Suprapubic skin (tissue), 4 donors: ENCODE measurements at places on chromosomes 2 and 18. TPM values are rescaled to one million over a fixed set of nuclear protein-coding genes. Genes with fewer than 3 reads are reported as not detected.

DNA sequence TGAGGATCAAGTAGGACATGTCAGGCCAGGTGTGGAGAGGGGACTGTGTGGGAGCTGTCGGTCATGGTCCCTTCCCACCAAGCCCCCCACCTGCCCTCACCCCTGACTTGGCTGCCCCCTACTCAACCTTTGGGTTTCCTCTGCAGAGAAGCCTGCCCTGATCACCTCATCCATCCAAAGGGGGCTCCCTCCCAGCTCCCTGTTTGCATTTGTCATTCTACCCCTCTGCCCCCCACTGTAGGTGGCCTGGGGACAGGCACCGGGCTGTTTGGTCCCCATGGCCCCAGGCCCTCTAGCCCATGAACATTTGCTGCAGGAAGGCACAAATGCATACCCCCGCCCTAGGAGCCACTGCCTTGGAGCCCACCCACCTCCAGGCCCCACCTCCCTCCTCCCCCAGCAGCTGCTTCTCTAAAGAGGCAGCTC, 115.0 kb downstream of the SMAD7 start:
- H3K36me3 ChIP-seq: no peaks in the 10 kb centered on the region
- H3K27me3 ChIP-seq: no peaks in the 10 kb centered on the region
- no peak overlapping the region for H3K4me3 ChIP-seq

- no peaks in the 10 kb centered on the region for H3K4me1 ChIP-seq
- no peaks in the 10 kb centered on the region for H3K36me3 ChIP-seq
- H3K27me3 ChIP-seq: no peaks in the 10 kb centered on the region
Measured at GRCh38 chr18:49071778-49072177, 121.0 kb upstream of the SMAD7 start.

DNA sequence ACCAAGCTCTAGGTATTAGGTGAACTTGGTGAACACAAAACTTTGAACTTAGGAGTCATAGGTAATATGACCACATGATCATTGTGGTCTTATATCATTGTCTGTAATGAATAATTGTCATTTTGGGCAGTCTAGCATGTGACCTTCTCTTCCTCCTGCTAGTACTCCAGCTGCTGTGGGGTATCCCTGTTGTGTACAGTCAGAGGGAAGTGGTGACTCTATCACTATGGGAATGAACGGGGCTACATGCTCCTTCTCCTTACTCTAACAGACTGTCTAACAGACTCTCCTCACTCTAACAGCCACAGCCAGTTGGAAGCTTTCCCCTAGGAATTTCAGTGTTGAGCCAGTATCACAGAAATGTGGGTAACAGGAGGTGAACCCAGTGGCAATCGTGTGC, 68.2 kb upstream of the NEDD4L start:
- H3K4me3 ChIP-seq: no peak overlapping the region
- H3K27ac ChIP-seq: no peak overlapping the region
- H3K36me3 ChIP-seq: no peaks in the 10 kb centered on the region
- DNase-seq: no peak

- no peaks in the 10 kb centered on the region for H3K27me3 ChIP-seq
- no peak overlapping the region for H3K4me3 ChIP-seq
- no peak overlapping the region for H3K27ac ChIP-seq
Measured at GRCh38 chr18:56889621-56890020, 238.5 kb downstream of the WDR7 start.

- no peak for DNase-seq
- H3K4me3 ChIP-seq: no peak overlapping the region
- H3K27me3 ChIP-seq: no peaks in the 10 kb centered on the region
- H3K27ac ChIP-seq: no peak overlapping the region
- no peaks in the 10 kb centered on the region for H3K4me1 ChIP-seq
- H3K36me3 ChIP-seq: no peaks in the 10 kb centered on the region
Measured at GRCh38 chr18:2618009-2618408, 37.5 kb upstream of the SMCHD1 start.

Gene AQP4
- total RNA-seq: 0.49 TPM

Gene LAMA1
- 1.2 TPM for total RNA-seq

Gene DARS1
- total RNA-seq: 64.0 TPM

Gene MYOM1
- total RNA-seq: 0.99 TPM

Gene STEAP3
- 19.9 TPM for total RNA-seq

Gene GPR75
- 5.4 TPM for total RNA-seq

Gene PTPRM
- 73.7 TPM for total RNA-seq
